Ascending aorta (tissue), 2 donors: ENCODE measurements at places on chromosomes 13 and 19.

- no peak for DNase-seq
Measured at GRCh38 chr19:51772977-51773376, 12.0 kb downstream of the FPR2 start.

GRCh38 chr13:93001866-93002461, 224.6 kb upstream of the GPC6 start:
- DNase-seq: no peak

- no peak for DNase-seq
Measured at GRCh38 chr19:21848706-21849105, 12.7 kb upstream of the ZNF43 start.

DNA sequence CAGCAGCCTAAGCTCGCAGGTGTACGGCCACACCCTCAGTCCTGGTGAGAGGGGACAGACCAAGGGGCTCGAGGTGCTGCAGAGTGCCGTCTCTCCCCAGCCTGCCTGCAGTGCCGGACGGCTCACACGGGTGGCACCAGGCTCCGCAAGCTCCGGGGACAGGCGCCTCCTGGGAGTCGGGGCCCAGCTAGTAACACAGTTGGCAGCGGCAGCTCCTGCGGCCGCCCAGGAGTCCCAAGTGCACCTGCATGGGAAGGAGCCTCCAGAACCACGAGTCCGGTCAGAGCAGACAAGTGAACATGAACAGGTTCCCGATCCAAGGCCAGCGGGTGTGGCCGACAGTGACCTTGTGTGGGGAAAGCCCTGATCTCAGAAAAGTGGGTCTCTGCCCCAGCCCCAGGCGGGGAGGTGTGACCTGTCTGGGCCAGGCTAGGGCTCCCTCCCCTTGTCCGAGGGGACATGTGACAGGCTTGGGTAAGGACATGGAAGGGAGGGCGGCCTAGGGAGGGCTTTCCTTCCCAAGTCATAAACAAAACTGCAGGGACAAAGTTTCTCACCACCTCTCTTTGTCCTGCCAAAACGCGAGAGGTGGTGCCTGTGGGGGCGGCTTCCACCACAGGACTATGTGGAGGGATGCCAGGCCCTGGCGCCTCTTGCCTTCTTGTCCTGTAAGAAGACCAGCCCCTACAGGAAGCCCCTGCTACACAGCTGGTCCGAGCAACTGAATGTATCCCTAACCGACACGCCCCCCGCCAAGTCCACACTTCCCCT, 46.5 kb downstream of the MLLT1 start:
- DNase-seq: no peak

- peak; percentile 97 for DNase-seq
Measured at GRCh38 chr19:10478903-10479384, 24.2 kb downstream of the KEAP1 start.

DNA sequence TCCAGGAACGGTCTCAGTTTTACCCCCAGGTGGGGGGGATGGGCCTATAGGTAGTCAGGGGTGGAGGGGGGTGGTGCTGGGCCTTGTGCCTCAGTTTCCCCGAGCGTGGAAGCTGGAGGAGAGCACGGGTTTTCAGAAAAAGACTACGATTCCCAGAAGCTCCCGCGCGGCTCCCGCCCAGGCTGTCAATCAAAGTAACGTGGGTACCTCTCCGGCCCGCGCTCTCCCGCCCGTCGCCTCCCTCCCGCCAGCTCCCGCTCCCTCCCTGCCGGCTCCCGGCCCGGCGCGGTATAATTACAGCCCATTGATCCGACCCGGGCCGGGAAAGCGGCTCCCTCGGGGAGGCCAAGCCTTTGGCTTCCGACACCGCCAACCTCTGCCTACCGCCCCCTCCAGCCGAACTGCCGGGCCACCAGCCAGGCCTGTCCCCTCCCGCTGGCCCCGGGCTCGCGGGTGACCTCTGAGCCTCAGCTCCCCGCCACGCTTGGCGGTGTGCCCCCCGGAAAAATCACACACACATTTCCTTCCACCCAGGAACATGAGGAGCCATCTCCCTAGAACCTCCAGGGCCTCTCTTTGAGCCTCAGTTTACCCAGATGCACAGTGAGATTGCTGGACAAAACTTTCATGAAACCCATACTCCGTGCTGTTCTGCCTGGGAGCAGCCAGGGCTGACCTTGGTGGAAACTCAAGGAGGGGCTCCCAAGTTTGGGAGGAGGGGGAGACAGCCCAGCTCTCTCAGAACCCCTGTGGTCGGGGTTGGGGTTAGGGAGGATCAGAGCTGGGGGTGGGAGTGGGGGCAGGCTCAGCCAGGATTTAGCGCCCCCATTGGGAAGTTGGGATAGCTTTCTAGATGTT, 7.3 kb upstream of the TLE2 start:
- peak; percentile 96 for DNase-seq

- no peak for DNase-seq
Measured at GRCh38 chr13:82076496-82076895, 1735.6 kb upstream of the SPRY2 start.

GRCh38 chr19:13127051-13127450, 9.0 kb downstream of the NACC1 start:
- DNase-seq: no peak

DNA sequence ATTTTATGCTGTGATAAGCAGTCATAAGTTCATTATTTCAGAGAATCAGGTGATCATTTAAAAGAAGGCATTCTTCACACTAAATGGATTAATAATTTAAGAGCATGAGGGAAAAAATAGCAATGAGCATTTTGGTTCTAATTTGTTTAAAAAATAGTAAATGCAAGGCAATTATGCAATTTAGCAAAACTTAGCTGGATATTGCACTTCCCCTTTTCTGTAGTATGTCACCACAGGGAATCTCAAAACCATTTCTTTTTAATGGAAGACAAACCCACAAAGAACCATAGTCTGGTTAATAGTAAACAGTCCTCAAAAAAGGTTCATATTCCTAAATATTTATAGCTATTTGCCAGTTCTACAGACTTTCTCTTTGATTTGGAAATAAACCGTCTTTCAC, 30.2 kb downstream of the COG6 start:
- DNase-seq: no peak

DNA sequence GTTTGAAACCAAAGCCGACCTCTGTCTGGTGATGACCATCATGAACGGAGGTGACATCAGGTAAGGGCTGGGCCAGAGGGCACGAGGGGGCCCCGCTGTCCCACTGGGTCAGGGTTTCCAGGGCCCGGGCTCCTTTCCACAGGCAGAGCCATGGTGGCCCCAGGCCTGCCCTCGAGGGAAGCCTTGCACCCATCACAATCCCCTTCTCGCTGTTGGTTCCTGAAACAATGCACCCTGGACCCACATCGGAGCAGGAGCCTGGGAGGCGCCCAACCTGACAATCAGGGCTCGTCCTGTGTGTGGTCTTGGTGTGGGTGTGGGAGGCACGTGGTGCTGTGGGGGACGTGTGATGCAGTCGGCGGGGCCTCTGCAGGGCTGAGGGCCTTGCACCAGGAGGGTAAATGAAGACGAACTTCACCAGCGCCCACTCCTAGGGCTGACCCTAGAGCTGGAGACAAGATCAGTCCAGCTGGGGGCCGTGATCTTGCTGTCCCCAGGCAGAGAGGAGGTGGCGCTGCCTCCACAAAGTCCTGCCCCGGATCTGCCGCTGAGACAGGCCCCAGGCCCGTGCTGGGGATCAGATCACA, 2.8 kb downstream of the GRK1 start:
- peak; percentile 59 for DNase-seq

GRCh38 chr19:54506079-54506478, 3.4 kb downstream of the LAIR2 start:
- no peak for DNase-seq

GRCh38 chr19:48907671-48908070, 7.6 kb downstream of the NUCB1 start:
- no peak for DNase-seq

DNA sequence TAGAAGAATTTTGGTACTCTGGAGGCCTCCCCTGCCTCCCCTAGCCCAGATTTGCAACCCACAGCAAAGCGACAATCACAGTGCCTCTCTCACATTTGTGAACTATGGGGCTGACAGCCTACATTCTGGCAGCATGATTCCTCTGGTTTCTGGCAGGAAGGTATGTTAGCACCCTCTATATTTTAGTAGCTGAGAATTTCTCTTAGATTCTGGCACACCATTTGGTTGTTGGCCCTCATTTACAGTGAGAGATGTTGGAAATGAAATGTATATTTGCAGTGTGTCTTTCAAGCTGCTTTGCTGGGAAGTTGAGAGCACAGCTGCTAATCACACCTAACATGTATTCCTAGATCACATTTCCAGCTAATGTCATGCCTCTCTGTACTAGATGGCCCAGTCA, 735.0 kb downstream of the FGF9 start:
- no peak for DNase-seq

GRCh38 chr13:41562541-41563178, 105.3 kb downstream of the RGCC start:
- no peak for DNase-seq

DNA sequence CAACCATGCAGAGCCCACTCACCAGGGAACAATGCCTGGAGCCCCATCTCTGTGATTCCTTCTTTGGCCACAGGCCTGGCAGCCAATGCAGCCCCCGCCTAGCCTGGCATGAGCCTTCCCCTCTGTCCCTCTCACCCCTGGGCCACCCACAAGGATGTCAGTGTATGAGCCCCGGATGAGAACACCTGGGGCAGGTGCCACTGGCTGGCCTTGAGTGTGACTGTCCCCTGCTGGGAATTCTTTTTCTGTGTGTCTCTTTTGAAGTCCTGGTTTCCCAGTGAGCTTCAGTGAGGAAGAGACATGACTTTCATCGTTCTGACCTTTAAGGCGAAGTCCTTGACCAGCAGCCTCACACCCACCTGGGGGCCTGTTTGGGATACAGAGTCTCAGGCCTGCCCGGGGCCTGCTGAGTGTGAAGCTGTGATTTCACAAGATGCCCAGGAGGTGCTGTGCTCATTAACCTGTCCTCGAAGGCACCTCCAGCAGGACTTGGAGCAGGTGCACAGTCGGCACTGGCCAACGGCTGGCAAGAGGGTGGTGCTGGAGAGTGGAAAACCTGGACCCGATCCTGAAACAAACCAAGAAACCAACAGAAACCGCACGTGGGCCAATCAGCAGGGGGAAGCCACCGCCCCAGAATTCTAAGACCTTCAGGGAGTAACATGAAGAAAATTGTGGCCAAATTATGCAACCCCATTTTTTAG, 27.4 kb upstream of the SPACA7 start:
- DNase-seq: no peak

GRCh38 chr19:31902821-31903220, 442.6 kb upstream of the ZNF507 start:
- DNase-seq: no peak

DNA sequence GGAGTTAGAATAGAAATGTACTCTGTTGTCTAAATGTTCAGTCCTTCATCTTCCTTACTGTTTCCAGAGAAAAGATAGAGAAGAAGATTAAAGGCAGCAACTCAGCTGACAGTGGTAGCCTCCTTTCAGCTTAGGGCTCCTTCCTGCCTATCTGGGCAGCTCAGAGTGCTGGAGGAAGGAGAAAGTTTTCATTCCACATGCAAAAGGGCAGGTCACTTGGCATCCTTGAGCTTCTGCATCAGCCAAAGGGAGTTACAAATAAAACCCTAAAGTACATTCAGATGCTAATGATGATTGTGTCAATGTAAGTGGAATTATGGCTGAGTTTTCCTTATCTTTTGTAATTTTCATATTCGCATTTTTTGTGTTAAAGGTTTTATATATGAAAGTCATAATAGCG, 58.9 kb downstream of the ESD start:
- no peak for DNase-seq

DNA sequence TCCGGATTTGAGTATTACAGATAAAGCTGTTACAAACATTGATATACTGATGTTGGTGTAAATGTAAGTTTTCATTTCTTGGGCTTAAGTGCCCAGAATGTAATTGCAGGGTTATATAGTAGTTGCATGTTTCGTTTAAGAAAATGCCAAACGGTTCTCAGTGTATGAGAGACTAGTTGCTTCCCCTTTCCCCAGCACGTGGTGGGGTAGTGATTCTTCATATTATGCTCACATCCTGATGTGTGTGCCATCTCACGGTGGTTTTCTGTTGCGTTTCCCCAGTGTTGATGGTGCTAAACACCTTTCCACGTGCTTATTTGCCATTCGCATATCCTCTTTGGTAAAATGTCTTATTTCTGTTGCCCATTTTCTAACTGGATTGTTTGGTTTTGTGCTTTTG, 34.7 kb upstream of the F7 start:
- no peak for DNase-seq

- no peak for DNase-seq
Measured at GRCh38 chr13:31093145-31093885, 68.4 kb downstream of the HSPH1 start.

DNA sequence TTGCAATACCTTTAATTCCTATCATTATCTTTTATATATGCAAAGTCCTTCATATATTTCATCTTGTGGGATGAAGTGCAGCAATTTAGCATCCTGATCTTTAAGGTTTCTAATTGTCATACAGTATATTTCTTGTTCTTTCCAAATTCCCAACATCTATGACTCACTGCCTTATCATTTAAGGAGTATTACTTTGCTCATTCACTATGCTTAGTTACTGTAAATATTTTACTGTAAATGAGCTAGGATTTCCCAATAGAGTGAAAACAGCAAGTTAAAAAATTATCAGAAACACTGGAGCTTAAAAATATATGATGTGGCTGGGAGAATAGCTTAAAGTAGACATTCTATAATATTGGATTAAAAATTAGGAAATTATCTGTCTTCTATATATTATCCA, 69.9 kb downstream of the SLITRK6 start:
- DNase-seq: no peak

GRCh38 chr19:35932291-35932936, 3.8 kb upstream of the LRFN3 start:
- DNase-seq: no peak
